Right renal pelvis (tissue), 4 donors: ENCODE measurements at places on chromosomes 5 and 9.

DNA sequence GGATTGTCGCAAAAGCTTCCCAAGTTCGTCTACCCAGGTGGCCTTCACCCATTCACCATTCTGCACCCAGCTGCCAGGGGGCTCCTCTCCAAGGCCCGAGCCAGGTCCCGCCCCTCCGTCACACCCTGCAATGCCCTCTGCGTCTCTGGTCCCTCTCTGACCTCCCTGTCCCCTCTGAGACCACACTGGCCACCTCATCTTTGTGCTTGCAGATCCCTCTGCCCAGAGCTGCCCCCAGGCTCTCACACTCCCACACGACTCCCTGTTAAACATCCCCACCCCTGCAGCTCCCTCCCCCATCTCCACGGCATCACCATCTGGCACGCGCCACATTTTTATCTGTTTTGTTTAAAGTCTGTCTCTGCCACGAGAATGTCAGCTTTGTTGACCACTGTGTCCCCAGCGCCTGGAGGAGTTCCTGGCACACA lies 243.6 kb downstream of the PBX3 start:
- no peak for DNase-seq

- DNase-seq, result no peak
Observed at GRCh38 chr9:73229543-73229942, 77.9 kb downstream of the ANXA1 start.

GRCh38 chr9:134707031-134707680 lies 65.6 kb downstream of the COL5A1 start:
- peak; percentile 72 for DNase-seq

DNA sequence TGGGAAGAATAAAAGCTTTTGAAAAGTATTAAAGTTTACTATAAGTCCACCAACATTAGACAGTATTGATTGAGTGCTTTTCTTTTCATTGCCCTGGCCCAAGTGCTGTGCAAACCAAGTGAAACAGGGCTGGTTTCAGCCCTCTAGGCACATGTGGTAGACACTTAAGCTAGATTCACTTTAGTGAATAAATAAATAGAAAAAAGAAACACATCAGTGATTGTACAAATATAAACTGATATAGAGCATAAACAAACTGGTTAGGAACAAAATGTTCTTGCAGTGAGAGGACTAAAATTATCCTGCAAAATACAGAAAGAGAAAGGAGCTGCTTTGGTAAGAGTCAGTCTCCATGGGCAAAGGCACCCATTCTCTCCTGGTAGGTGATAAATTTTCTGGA lies 29.7 kb downstream of the ACTBL2 start:
- no peak for DNase-seq

DNA sequence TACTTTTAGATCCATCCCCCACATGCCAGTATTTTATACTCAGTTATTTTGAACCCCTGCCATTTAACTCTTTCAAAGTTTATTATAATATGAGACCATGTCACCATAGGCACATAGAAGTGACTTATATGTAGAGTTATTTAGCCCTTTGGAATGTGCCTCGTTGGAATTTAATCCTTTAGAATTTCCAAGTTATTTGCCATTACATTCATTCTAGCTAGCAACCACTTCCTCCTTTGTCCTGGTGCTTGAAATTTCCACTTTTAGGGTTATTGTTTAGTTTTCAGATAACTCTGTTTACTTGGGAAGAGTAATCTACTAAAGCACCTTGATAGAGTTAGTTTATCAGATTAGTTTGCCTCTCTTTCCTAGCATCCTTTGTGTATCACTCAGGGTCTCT lies 82.8 kb upstream of the TLE1 start:
- no peak for DNase-seq

GRCh38 chr5:109394806-109395205 lies 15.0 kb downstream of the PJA2 start:
- no peak for DNase-seq

DNA sequence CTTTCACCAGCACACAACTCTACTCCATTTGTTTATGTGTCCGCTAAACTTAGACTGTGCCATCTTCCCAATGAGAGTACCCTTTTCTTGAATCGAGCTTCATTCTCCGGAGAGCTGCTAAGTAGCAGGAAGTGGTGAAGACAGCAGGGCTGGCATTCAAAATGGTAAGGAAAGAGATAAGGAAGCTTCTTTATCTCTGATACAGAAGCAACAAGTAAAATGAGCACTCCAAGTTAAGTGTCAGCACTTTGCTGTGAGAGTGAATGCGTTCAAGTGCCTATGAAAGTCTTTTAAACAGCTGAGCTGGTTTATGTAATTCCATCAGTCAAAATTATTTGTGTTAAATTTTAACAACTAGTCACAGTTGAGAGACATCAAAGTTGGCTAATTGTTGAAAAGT lies 386.8 kb upstream of the PTPRD start:
- no peak for DNase-seq

GRCh38 chr9:71704796-71705195 lies 63.5 kb downstream of the CEMIP2 start:
- DNase-seq, result no peak

GRCh38 chr9:96618209-96619123 lies 1.2 kb downstream of the CDC14B start:
- no peak for DNase-seq
